COLO829 (cell line): ENCODE measurements at places on chromosomes 7 and 10.

GRCh38 chr7:30168835-30169573 lies 34.2 kb downstream of the MTURN start:
- peak; percentile 47 for DNase-seq

- DNase-seq, result peak; percentile 14
Measured at GRCh38 chr7:23863209-23863787, 153.3 kb downstream of the STK31 start.

DNA sequence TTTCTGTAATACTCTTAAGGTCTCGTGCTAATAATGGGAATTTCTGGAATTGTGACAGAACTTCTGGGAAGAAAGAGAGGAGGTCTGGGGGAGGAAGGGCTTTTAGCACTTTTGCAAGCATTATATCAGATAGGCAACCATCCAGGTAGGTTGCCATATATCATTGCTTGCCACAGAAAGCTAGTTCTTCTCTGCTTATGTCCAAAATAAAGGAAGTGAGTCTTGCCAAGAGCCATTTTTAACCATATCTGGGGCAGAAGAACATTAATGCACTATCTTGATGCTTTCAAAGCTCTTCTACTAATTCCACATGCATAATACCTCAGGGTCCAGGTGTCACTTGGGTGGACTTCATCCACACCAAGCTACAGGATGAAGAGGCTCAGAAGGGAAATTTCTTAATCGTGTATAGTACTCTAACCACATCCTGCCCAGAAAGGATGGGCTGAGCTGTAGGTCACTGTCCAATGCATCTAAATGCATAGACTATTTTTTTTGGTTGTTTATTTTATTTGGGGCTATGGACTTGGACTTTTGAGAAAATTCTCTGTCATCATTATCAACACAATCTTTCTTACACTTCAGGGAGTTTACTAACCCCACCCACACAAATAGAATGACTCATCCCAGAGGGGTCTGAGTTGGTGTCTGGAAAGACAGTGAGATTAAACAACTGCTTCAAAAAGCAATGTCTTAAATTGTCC lies 68.9 kb upstream of the ADO start:
- peak; percentile 62 for DNase-seq

GRCh38 chr10:397321-398068 lies 262.2 kb downstream of the ZMYND11 start:
- no peak for DNase-seq

DNA sequence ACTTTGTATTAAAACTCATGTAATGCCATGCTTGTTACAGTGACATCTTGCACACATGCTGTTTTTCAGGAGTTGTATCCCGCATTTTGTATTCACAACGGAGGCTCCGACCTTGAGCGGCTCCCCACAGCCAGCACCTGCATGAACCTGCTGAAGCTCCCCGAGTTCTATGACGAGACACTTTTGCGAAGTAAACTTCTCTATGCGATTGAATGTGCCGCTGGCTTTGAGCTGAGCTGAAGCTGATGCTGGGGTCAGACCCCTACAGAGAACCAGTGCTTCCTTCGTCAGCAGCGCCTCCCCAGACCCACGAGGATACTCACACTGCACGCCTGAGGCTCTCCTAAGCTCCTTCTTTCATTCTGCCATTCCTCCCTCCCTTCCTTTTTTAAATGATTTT lies 69.3 kb upstream of the DNAJB6 start:
- DNase-seq, result no peak

GRCh38 chr10:129681856-129682255 lies 214.8 kb downstream of the MGMT start:
- no peak for DNase-seq
